Activated CD4-positive, alpha-beta memory T cell treated with anti-CD3 and anti-CD28 coated beads for 36 hours (primary cell): ENCODE measurements at places on chromosomes 1 and 21. TPM values are rescaled to one million over a fixed set of nuclear protein-coding genes. Genes with fewer than 3 reads are reported as not detected.

Gene TMEM52
- 0.34 TPM for total RNA-seq

- DNase-seq: no peak
Measured at GRCh38 chr1:18548643-18549042, 67.9 kb downstream of the KLHDC7A start.

DNA sequence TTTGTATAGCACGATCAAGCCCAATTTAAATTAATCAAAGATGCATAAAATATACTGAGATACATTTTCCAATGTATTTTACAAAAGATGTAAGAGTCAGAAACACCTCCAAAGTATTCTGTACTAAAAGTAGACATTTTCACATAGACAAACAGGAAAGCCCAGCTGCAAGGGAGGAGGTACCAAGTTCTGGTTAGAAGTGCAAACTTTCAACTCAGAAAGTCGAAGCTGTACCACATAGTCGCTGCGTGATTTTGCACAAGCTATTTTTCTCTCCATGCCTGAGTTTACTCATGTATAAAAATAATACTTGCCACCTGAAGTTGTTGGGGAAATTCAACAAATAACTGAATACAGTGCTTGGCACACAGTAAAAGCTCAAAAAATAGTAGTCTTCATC lies 5.6 kb upstream of the HNRNPU start:
- no peak for DNase-seq

DNA sequence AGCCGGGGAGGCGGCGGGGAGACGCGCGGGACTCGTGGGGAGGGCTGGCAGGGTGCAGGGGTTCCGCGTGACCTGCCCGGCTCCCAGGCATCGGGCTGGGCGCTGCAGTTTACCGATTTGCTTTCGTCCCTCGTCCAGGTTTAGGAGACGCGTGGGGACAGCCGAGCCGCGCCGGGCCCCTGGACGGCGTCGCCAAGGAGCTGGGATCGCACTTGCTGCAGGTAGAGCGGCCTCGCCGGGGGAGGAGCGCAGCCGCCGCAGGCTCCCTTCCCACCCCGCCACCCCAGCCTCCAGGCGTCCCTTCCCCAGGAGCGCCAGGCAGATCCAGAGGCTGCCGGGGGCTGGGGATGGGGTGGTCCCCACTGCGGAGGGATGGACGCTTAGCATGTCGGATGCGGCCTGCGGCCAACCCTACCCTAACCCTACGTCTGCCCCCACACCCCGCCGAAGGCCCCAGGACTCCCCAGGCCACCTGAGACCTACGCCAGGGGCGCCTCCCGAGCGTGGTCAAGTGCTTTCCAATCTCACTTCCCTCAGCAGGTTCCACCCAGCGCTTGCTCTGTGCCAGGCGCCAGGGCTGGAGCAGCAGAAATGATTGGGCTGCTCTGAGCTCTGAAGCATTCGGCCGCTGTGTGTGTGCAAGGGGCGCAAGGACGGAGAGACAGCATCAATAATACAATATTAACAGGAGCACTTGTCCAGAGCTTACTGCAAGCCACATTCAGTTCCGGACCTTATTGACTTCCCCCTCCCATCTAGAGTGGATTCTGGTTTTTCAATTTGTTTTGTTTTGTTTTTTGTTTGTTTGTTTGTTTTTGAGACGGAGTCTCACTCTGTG lies 10.3 kb downstream of the SIM2 start:
- no peak for DNase-seq

DNA sequence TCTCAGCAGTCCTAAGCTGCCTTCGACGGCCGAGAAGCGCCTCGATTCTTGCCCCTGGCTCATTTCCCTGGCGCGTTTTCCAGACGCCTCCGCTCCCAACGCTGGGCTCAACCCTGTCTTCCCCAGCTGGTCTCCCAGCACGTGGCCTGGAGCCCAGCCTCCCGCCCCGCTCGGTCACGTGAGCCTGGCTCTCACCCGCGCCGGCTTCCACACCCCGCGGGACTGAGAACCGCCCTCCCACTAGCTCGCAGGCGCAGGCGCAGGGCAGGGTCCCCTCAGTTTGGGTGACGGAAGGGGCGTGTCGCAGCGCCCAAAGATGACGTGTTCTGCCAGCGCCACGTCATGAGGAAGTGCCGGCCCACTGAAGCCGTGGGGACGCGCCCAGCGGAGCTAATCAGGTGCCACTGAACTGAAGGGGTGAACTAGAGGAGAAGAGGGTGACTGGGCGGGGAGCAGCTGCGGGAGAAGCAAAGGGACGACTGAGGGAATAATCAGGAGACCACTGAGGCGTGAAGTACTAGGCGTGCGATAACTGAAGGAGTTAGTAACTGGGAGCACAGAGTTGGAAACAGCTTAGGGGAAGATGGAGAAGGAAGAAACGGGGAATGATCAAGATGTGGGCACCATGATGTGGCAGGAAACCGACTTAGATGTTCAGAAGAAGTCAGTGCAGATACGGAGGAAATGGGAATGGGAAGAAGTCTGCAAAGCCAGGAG lies at the start of gene DHDDS:
TSS of gene DHDDS (plus strand) at position 343 of the 717 bp plus-strand sequence. CDS start 625 bp downstream, outside the sequence.
- DNase-seq: peak; percentile 99

- DNase-seq: no peak
Measured at GRCh38 chr1:20867062-20867461, 80.0 kb upstream of the HP1BP3 start.

Gene LYST
- 28.0 TPM for total RNA-seq

DNA sequence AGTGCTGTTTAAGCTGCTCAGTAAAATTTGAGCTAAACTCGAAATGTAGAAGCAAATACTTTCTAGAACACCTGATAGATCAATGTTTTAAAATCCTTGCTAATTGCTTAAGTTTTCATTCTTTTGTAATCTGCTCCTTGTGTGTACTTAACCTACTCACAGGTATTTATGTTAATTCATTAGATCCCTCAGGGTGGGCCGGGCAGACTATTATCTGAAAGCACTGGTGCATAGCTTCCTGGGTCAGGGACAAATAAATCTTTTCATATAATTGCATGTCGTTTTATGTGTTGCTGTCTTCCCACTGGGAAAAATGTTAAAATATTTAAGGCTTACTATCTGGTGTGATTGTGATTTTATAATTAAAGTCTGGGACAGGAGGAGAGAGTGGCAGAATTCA lies 440.5 kb downstream of the SMYD3 start:
- DNase-seq: no peak

DNA sequence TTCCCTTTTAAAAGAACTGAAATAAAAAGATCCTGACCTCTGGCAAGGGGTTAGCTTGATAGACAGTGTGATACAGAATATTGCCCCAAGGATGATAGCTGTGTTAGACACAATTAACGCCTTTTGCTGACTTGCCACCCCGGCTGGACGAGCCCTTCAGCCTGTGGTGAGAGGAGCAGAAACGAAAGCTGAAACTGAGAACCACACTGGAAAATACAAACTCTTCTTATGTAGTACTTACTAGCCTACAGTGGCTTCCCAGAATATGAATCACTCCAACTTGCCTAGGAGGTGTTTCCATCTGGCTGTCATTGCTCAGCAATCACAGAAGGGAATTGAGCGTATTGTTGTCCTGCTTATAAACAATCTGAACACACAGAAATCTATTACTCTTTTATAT lies 22.9 kb downstream of the SAMSN1 start:
- DNase-seq: peak; percentile 71

Gene EEIG2
- 8.7 TPM for total RNA-seq

Gene CLIC6
- 0.14 TPM for total RNA-seq

DNA sequence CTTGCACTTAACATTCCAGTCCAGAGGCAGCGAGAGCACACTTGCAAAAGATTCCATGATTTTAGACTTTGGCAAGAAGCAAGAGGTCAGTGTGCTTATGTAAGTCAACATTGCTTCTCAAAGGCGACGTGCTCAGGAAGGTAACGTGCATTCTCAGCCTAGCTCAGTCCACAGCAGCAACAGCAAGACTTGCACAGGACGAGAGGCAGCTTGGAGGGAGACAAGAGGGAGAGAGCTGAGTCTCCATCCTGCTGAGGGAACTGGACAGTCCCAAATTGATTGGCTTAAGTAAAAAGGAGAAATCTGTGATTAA lies 56.5 kb downstream of the PTP4A2 start:
- no peak for DNase-seq

DNA sequence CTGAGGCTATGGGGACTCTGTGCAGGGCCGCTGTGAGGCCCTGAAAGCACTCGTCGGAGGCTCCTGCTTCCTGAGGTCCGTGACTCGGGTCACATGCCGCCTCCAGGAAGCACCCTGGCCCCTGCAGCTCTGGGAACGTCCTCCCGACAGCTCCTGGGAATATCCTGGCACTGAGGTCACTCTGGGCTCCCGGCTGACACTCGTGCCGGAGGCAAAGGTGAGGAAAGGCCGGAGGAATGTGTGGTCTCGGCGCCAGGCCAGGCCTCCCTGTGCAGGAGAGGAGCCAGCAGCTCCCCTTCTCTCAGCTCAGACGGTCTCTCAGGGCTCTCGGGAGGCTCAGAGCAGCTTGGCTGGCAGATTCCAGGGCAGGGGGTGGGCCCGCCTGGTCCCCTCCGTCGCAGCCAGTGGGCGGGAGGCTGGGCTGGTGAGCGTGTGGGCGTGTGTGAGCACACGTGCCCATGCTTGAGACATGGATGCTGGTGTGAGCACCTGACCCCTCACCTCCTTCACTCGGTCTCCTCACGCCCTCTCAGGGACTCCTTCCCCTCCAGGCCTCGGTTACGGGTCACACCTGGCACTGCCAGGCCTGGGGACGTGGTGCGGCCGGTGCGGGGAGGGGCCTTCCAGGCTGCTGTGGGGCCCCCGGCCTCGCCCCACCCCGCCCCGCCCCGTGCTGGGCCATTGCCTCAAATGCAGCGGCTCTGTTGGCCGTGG lies 5.5 kb upstream of the RNF223 start:
- DNase-seq: peak; percentile 54

Gene TRIM17
- 1.6 TPM for total RNA-seq

DNA sequence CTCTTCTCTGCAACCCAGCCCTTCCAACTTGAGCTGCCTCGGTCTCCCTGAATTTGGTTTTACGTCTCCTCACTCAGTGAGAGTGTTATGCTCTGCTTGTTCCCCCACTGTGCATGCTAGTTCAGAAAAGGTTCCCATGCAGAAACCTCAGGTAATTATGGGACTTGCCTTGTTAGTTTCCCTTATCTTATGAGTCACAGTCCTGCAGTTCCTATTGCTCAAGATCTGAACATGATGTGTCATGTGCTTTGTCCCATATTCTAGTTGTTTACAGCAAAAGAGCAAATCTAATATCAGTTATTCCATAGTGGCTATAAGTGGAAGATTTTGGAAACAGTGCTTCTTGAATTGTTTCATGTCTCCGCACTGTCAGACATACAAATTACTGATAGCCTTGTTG lies 74.4 kb downstream of the DUSP10 start:
- DNase-seq: no peak

Gene ALDH9A1
- 34.1 TPM for total RNA-seq

DNA sequence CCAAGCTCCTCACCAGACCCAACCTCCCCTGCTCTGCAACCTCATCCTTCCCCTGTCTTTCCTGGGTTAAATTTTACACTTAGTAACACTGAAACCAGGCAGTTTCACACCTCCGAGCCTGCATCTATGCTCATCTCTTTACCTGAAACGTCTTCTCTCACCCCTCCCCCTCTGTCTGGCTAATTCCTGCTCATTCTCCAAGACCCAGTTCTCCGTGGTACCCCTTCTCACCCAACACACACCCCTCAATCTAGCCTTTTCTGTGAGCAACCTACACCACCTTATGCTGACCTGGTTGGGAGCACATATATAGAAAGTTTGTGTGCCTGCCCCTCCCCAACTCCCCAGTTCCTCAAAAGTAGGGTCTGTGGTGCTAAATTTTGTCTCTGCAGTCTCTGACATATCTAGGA lies 3.7 kb upstream of the KIAA1614 start:
- DNase-seq: peak; percentile 18

- DNase-seq: no peak
Measured at GRCh38 chr1:196007763-196008162, 600.5 kb downstream of the KCNT2 start.

Gene CD53
- 240 TPM for total RNA-seq

DNA sequence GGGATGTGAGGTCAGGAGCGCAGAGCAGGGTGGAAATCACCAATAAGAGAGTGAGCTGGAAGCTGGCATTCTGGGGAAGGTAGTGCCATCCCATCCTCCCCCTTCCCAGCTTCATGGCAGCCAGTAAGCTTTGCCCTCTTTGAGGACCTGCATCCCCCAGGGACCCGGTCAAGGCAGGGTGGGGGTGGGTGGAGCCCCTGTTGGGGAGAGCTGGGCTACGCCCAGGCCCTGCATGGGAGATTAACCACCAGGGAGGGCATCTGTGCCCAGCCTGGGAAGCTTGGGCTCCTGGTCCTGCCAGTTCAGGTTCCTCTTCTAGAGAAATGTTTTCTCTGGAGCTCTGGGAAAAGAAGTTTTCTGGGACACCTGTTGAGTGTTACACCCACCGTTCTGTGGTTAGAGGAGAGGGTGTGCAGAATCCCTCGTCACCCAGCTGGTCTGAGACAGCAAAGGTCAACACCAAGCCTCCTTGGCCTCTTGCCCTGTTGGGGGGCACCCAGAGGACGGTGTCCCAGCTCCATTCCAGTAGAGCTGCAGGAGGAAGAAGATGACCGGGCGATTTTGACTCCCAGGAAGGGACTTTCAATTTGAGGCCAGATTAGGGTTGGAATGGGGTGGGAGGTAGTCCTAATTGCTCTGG lies 30.1 kb upstream of the TENT5C start:
- DNase-seq: no peak

DNA sequence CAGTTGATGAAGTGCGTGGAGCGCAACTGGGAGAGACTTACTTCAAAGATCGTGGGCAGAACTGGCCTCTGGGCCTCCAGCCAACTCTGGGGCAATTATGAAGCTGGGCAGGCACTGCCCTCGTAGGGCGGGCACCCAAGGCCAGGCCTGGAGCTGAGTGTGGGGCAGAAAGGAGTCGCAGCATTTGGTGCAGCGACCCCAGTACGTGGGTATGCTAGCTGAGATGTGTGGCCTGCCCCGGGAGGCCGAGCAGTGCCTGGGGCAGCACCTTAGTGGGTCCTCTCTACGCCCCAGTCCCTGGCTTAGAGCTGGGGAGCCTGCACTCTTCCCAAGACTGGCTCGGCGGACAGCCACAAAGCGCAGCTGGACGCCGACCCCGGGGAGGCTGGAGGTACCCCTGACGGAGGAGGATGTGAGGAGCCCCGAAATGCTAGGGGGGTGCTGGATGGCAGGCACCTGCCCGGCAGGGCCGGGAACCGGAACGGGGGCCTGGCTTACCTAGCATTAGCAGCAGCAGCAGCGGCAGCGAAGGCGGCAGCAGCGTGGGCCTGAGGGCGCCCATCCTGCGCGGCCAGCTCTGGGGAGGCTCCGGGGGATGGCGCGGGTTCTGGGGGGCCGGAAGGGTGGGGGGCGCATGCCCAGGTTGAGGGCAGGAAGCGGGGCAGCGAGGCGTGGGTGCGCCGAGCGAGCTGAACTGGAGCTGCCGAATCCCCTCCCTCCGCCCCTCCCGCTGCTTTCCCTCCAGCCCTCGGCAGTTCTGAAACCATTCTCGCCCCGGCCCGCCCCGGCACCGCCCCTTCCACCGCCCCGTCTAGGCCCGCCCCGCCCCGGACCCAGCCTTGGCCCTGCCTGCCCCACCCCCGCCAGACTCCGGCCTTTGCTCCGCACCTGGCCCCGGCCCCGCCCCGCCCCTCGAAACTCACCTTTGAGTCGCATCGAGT lies at the start of gene IGSF8:
TSS of gene IGSF8 (minus strand) at position 709 of the 941 bp plus-strand sequence. CDS start at position 562, 147 bp downstream.
- DNase-seq: peak; percentile 96

- DNase-seq: no peak
Measured at GRCh38 chr1:198756470-198756869, 117.6 kb downstream of the PTPRC start.

Gene LY9
- total RNA-seq: 4.8 TPM

Gene CD2
- total RNA-seq: 335 TPM
